Hematopoietic multipotent progenitor cell treated with erythropoietin and hydrocortisone succinate and interleukin-3 and kit ligand, for 6 days (in vitro differentiated cells): ENCODE measurements at places on chromosomes 2 and 18.

GRCh38 chr18:75248426-75249174 is 38.0 kb downstream of the TSHZ1 start:
- no peak for DNase-seq

DNA sequence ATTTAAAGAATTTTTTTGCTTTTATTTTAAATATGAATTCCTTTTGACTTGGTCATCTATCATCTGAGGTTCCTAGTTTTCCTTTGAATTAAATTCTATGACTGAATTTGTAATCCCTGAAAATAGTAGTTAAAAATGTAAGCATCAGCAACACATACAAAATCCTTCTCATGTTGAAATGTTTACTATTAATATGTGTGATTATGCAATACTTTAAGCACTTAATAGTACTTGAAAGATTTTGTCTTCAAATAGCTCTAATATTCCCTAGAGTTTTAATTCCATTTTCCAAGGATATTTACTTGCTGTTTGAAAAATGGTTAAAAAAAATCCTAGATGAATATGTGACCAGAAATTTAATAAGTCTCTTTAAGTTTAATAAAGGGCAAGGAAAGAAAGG is 26.6 kb upstream of the SPATS2L start:
- DNase-seq: no peak

GRCh38 chr2:239543702-239544101 is 142.9 kb upstream of the HDAC4 start:
- DNase-seq: no peak

- no peak for DNase-seq
These were observed 406.8 kb downstream of the THSD7B start for GRCh38 chr2:137172162-137172561.

DNA sequence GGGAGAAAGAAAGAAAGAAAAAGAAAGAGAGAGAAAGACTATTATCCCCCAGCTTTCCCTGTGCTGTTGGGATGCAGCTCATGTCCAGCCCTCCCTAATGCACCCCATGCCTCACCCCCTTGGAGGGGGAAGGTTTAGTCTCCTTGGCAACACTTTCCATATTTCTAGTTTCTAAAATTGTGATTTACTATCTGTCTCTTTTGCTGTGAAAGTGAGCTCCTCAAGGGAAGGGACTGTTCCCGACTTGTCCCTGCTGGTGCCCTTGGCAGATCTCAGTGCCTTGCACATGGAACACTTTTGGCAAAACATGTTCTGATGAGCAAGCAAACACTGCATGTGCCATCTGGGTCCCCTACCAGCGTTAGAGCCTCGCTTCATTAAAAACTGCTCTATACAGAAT is 11.7 kb upstream of the NAPG start:
- no peak for DNase-seq
